ENCODE measurements at places on chromosomes 3 and 15. TPM values are rescaled to one million over a fixed set of nuclear protein-coding genes. Genes with fewer than 3 reads are reported as not detected.

Gene KNG1
- polyA plus RNA-seq = 1.2 TPM

Gene DPPA4
- not detected for polyA plus RNA-seq

Gene GHRL
- not detected for polyA plus RNA-seq

Gene RARB
- 2.4 TPM for polyA plus RNA-seq

Gene SERINC4
- polyA plus RNA-seq = 0.60 TPM

Gene TMCO5A
- not detected for polyA plus RNA-seq

Gene SOX14
- not detected for polyA plus RNA-seq

Gene DPPA2
- polyA plus RNA-seq = not detected

Gene SPTBN5
- polyA plus RNA-seq = 0.60 TPM

Gene SMCO1
- polyA plus RNA-seq = not detected

Gene B3GALNT1
- 1.4 TPM for polyA plus RNA-seq

Gene B3GNT5
- polyA plus RNA-seq = 21.8 TPM

Gene RBPMS2
- polyA plus RNA-seq = 7.3 TPM

Gene UBA3
- 54.6 TPM for polyA plus RNA-seq

Gene ANKRD34C
- not detected for polyA plus RNA-seq

Gene SLC51B
- 77.0 TPM for polyA plus RNA-seq

Measured in sigmoid colon (tissue), 7 donors.